ENCODE measurements at places on chromosomes 11 and 22.
A peak's percentile ranks its signal among the peaks of the same experiment; 100 is the strongest.

DNA sequence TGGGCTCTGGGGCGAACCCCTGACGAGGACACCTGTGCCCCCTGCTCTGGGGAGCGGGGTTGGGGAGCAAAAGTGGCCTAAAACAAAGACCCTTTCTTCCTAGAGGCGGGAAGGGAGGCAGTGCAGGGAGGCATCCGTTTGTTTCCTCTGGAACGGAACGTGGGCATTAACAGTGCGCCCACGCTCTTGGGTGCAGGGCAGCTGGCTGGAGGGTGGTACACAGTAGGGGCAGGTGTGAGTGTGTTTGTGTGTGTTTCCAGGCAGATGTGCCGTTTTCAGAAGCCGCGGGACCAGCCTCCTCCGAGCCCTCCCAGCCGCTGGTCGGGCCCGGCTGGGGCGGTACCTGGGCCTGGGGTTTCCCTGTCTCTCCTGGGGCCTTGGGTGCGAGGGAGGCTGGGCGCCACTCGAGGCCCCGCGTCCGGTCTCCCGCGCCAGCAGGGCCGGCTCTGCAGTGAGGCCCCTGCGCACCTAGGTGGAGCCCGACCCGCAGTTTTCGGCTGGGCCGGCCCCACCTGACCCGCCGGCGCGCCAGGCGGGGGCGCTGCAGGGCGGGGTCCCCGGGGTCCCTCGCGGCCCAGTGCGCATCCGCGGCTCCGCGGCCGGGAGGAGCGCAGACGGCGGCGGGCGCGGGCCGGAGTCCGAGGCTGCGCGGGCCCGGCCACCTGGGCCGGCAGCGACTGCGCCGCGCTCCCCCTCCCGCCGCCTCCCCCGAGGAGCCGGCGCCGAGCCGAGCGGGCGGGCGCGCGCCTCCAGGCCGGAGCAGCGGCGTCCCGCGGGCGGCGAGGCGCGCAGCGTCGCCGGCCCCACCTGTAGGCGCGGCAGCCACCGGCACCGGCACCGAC lies 1252.7 kb downstream of the BRD1 start:
- no peak for DNase-seq

GRCh38 chr22:24265734-24266133 lies 4.9 kb upstream of the SPECC1L start:
- no peak for DNase-seq

GRCh38 chr11:69403556-69404215 lies 77.8 kb upstream of the LINC01488 start:
- peak; percentile 70 for DNase-seq

- DNase-seq: no peak
These were observed 10.5 kb upstream of the MMP3 start for GRCh38 chr11:102853956-102854355.
